ENCODE measurements at places on chromosomes 2 and 18. TPM values are rescaled to one million over a fixed set of nuclear protein-coding genes. Genes with fewer than 3 reads are reported as not detected.

GRCh38 chr2:235611349-235611748 lies 117.5 kb downstream of the AGAP1 start:
- ATAC-seq = no peak

- no peak for ATAC-seq
Measured at GRCh38 chr2:182066400-182067087, 80.9 kb downstream of the PPP1R1C start.

The CKAP2L gene
- total RNA-seq = 1.6 TPM

GRCh38 chr18:43160509-43160908 lies 45.0 kb upstream of the RIT2 start:
- no peak for ATAC-seq

GRCh38 chr2:219447242-219448098 lies 12.8 kb downstream of the SPEG start:
- no peak for ATAC-seq

The STK17B gene
- 28.3 TPM for total RNA-seq

- peak; percentile 73 for ATAC-seq
Measured at GRCh38 chr2:172922306-172922705, 153.3 kb upstream of the MAP3K20 start.

GRCh38 chr18:60411715-60412114 lies 39.1 kb upstream of the MC4R start:
- ATAC-seq = no peak

GRCh38 chr2:23293063-23293462 lies 91.9 kb upstream of the KLHL29 start:
- no peak for ATAC-seq

The DDX18 gene
- 77.4 TPM for total RNA-seq

GRCh38 chr2:19362094-19362754 lies 3.8 kb upstream of the OSR1 start:
- ATAC-seq = no peak

The LYPD6B gene
- 0.41 TPM for total RNA-seq

The GATA6 gene
- 0.05 TPM for total RNA-seq

DNA sequence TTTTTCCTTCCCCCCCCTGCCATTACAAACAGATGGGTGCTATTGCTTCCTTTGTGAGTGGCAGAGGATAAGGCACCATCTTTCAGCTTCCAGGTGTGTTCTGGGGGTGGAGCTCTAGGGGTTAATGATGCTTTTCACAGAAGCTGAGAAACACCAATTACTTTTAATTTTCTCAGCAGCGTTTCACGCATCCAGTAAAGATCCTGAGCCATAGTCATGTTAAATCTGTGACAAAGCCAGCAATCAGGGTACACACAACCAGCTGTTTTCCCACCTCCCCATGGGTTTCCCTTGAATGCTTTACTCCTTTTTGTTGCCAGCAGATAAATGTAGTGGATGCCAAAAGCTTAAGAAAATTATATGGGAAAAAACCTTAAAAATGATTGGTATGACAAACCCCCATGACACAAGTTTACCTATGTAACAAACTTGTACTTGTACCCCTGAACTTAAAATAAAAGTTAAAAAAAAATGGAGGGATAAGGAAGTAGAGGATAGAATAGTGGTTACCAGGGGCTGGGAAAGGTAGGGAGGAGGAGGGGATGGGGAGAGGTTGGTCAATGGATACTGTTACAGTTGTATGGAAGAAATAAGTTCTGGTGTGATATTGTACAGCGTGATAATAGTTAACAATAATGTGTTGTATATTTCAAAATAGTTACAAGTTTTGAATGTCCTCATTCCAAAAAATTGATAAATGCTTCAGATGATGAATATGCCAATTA lies 70.0 kb downstream of the ACOXL start:
- no peak for ATAC-seq

DNA sequence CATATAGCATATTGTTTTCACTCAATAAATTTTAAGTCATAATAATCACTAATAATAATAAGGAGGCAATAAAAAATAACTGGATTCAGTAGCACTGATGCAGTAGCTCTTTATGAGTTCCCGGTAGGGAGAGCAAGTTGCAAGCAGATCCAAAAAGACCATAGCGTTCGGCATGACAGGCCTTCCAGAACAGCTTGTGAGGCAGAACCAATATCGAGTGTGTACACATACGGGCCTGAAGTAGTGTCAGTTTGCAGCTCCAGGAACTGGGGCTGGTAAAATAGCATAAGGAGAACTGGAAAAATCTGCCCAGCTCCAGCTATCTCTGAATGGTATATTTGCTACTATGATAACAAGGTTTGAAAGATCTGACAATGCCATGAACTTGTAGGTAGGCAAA lies 1607.8 kb upstream of the PIK3C3 start:
- ATAC-seq = no peak

DNA sequence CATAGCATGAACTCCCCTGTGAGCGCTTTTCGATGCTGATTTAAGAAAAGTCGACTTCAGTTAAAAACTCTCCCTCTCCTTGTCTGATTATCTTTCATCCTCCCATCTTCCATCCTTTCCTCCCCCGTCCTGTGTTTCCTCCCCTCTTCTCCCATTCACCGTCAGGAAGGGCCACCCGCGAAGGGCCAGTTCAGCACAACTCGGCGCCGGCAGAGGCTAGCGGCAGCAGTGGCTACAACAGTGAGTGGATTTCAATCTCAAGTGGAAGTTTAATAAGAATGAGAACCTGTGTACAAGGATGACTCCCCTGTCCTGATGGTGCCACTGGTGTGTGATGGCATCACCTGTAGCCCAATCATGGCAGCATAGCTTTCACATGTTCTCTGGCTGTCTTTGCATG lies 106.9 kb downstream of the PRKRA start:
- no peak for ATAC-seq

The PRSS56 gene
- 1.3 TPM for total RNA-seq

DNA sequence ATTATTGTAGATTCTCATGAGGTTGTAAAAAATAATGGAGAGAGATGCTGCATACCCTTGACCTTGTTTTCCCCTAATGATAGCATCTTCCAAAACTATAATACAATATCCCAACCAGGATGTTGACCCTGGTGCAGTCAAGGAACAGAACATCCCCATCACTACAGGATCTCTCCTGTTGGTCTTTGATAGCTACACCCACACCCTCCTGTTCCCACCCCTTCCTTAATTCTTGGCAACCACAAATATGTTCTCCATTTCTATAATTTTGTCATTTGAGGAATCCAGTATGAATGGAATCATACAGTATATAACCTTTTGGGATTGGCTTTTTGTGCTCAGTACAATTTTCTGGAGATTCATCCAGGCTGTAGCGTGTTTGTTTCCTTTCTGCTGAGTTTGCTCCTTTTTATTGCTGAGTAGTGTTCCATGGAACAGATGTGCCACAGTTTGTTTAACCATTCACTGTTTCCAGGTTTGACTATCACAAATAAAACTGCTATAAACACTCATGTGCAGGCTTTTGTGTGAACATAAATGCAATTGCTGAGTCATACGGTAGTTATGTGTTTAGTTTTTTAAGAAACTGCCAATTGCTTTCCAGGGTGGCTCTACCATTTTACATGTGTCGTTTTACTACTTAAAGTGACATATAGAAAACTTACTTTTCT lies 22.2 kb downstream of the MCFD2 start:
- ATAC-seq = no peak

DNA sequence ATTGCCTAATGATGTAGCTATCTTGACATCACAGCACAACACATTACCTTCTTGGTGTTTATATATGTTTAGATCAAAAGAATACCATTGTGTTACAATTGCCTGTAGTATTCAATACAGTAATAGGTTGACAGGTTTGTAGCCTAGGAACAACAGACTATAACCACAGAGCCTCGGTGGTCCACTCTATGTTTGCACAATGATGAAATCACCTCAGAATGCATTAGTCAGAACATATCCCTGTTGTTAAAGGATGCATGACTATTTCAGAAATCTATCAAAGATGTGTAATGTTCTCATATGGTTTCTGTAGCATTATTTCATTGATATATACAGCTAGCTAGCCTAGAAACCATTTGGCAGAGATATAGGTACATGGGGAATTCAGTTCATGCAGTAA lies 8.9 kb downstream of the METTL5 start:
- no peak for ATAC-seq

DNA sequence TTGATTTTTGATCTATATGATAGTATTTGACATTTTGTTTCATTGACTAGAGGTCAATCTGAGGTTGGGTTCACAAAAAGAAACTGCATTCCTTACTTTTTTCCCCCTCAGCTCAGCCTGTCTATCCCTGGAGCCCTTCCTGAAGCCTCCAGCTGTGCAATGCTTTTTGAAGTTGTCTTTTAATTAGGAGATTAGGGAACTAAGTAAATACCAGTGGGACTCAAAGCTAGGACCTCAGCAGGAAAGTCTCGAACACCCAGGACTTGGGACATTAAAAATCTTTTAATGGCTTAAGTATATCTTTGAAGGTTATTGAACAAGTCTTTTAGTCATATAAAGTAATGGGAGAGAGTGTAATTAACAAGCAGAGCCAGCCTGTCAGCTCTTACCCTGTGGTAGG lies 220.2 kb downstream of the PDE11A start:
- no peak for ATAC-seq

GRCh38 chr2:230990899-230991150 lies 5.1 kb upstream of the SPATA3 start:
- no peak for ATAC-seq

DNA sequence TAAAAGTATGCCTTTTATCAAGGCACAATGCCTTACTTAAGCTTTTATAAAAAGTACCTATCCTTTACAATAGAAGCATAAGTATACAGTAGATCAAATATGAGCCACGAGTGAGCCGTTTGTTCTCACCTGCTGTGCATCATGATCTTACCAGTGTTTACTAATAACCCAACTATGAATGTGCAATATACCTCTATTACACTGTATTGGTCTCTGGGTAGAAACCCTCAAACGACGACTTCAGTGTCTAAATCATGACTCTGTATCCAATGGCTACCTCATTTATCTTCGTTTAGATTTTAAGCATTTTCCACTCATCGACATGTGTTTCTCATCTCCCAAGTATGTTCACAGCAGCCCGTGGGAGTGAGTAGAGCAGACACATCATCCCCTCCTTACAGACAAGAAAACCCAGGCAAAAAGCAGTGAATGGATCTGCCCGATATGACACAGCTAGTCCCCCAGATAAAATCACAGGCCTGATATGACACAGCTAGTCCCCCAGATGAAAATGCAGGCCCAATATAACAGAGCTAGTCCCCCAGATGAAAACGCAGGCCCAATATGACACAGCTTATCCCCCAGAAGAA lies 279.8 kb downstream of the TNS1 start:
- ATAC-seq = no peak

The RFTN2 gene
- 0.63 TPM for total RNA-seq
